Left ventricle myocardium inferior (tissue), 1 donor: ENCODE measurements at places on chromosomes 1 and 21.

DNA sequence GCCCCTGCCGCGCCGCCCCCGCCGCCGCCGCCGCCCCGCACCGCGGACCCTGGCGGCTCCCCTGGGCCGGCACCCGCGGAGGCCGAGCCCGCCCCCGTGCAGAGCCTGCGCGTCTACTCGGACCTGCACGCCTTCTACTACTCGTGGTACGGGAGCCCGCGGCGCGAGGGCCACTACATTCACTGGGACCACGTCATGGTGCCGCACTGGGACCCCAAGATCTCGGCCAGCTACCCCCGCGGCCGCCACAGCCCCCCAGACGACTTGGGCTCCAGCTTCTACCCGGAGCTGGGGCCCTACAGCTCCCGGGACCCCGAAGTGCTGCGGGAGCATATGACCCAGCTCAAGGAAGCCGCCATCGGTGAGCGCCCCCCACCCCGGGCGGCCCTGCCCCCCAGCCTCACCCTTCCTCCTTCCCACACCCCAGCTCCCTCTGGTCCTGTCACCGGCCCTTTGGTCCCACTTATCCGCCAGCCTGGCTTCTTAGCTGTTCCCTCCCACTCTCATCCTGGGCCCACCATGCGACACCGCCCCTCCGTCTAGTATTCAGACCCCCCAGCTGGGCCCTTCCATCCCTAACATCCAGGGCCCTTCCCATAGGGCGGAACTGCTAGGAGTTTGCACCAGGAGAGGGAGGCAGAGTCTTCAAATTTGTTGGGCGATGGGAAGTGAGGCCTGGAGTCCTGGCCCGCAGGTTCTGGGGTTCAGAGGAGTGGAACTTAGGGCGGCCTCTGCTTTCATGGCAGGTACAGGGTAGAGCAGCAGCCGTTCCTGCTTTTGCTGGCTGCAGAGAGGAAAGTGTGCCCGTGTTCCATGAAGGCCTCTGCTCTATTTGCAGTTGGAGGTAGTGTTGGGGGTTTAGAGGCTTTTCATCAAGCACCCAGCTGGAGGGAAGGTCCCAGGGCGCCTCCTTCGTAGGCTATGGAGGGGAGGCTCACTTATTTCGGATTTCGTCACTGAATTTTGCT lies 1.0 kb downstream of the MANEAL start:
- no peak for DNase-seq

DNA sequence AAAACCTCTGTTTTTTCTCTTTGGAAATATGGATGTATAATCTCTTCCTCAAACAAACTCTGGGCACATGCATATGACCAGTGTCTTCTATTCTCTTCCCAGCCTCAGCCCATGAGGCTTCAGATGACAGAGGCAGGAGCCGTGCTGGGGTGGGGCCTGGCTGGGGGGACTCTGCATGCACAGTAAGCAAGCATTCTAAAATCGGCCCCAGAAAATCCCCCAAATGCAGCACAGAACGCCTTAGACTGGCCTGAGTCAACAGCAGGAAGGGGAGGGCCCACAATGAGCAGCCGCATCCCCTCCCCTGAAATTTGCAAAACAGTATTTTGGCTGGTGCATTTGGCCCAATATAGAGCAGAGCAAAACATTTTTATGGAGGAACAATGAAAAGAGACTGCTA lies 47.8 kb downstream of the ITPKB start:
- DNase-seq = no peak

DNA sequence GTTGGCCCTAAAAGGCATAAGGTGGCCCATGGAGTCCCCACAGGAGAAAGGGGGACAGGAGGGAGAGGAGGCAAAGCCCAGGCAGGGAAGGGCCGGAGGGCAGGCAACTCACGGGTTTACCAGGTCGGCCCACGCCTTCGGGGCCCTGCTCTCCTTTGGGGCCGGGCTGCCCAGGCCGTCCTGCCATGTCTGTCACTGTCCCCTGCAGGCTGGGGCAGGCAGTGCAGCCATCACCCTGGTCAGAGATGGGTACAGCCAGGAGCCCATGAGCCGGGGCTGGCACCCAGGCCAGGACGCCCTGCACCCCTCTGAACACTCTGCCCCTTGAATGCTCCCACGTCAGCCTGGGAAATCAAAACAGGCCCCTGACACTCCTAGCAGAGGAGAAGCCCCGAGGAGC lies 19.8 kb downstream of the COL16A1 start:
- DNase-seq = no peak

DNA sequence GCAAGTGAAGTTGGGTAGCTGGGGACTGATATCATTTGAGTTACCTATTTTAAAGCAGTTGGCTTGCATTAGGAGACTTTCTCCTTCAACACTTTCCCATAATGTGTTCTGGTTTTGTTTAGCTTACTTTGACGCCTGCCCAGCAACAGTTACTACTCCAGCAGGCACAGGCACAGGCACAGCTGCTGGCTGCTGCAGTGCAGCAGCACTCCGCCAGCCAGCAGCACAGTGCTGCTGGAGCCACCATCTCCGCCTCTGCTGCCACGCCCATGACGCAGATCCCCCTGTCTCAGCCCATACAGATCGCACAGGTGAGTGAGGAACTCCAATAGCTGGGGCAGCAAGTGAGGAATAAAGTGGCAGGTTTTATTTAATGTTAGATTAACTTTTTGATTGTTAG lies 144.3 kb downstream of the CD247 start:
- DNase-seq = no peak

GRCh38 chr1:2455757-2456156 lies 20.3 kb upstream of the PLCH2 start:
- DNase-seq = no peak

DNA sequence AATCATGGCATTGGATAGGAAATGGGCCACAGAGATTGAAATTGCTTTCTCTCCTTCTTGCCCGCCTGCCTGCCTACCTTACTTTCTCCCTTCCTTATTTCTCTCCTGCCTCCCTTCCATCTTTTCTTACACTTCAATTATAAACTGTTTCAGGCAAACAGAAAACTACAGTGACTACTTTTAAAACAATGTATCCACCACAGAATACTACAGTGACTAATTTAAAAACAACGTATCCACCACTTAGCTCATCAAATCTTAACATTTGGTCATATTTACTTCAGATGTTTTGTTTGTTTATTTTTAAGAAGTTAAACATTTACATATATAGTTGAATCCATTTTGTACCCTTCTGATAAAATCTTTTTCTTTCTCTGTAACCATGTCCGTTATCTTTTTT lies 54.4 kb downstream of the SNRPE start:
- DNase-seq = no peak

- DNase-seq = no peak
Observed at GRCh38 chr1:73593364-73593763, 604.6 kb downstream of the LRRIQ3 start.

DNA sequence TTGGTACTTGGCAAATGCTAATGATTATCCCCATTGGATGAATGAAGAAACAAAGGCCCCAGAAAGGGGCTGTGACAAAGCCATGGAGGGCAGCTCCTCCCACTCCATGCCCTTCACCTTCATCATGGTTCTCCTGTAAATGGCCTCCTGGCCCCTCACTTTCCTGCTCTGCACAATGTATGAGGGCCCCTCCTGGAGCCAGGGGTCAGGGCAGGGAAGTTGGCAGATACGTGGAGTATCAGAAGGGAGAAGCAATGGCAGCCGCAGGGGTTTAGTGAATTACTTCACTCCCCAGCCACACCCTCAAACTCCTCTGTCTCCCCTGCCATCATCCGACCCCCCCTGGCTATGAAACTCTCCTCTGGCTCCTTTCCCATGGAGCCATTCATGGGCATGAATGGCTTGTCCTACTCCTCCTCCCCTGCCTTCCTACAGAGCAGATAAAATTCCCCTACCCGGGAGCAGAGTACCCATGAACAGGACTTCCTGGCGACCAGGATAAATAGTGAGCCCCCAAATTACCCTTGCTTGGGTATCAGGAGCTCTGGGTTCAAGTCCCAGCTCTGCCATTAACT lies 86.3 kb downstream of the CAMK2N1 start:
- no peak for DNase-seq

DNA sequence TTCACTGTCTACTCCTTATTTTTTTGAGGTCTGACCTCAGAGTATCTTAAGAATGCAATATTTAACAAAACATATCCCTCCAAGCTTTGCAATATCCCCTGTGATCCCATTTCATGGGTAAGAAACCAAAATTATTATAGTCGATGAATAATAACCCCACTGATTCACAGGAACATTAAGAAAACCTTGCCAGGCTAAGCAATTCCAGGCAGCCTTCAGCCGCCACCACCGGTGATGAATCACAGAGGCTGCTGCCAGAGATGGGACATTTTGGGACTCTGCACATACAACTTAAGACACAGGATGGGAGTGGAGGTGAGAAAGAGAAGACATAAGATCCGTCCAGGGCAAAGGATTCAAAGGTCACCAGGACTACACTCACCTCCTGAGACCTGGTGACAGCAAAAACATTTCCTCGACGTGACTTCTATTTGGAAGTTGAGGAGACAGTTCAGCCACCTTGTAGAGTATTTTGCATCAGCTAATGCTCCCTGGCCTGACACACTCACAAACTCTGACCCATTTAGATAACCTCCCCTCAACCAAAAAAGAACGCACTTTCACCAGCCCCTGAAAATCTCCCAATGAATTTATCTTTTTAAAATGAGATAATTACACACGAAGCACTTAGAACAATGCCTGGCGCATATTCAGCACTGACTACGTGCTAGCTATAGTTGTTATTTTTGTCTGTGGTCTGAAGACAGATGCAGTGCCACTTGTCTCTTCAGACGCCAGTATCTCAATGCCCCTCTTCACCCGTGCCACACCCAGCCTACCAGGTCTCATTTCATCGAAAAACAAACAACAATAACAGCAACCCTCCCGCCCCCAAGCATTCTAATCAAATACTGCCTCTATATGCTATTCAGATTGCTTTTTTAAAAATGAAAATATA lies 17.8 kb upstream of the OVAAL start:
- no peak for DNase-seq

GRCh38 chr1:21212126-21212525 lies 35.4 kb upstream of the EIF4G3 start:
- DNase-seq = no peak

DNA sequence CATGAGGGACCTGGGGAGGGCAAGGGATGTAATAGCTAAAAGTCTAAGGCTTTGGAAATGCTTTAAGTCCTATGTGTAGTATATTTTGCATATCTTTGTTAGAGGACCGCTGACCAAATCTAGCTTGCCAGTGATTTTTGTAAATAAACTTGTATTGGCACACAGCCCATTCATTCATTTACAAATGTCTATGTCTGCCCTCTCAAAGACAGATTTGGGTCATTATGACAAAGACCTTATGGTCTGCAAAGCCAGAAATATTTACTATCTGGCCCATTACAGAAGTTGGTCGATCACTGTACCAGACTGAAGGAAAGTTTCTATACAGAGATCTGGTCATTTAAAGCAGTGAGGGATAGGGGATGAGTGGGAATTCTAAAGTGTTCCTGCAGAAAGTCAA lies 120.1 kb upstream of the RAVER2 start:
- no peak for DNase-seq

DNA sequence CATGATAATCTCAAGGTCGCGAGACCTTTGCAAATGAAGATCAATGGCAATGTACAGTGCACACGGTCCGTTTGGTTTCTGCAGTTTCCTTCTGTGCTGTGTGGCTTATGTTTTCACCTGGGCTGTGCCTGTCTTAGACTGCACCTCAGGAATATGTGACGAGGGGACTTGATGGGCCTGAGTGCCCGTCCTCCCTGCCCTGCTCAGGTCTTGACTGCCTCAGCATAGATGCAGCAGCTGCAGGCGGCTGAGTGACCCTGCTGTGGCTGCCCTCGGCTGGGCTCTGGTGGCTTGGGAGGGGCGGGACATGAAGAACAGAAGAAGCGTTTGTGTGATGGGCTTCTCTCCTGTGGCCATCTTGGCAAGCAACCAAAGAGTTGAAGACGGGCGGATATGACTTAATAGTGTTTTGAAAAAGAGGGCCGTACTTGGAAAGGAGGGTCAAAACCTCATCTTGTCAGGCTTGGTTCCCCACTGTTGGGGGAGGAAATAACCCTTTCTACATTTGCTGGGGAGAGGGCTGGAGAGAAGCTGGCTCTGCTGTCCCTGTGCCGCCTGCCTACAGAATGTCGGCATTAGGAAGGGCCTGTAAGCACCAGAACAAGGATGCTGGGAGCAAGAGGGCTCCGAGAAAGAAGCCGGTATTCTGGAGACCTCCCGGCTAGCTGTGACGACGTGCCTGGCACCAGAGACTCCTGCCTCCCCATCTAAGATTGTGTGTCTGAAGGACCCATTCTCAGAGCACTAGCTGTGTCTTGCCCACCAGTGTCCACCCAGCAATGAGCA lies 7.1 kb downstream of the MYBPHL start:
- peak; percentile 72 for DNase-seq

- no peak for DNase-seq
Observed at GRCh38 chr21:24023402-24023801, 1583.9 kb downstream of the MRPL39 start.

GRCh38 chr21:28256420-28256831 lies 736.3 kb downstream of the LTN1 start:
- DNase-seq = no peak

- no peak for DNase-seq
Observed at GRCh38 chr1:161182214-161182613, 4.9 kb upstream of the B4GALT3 start.

GRCh38 chr1:21337928-21338572 lies 47.8 kb upstream of the ECE1 start:
- DNase-seq = peak; percentile 90

DNA sequence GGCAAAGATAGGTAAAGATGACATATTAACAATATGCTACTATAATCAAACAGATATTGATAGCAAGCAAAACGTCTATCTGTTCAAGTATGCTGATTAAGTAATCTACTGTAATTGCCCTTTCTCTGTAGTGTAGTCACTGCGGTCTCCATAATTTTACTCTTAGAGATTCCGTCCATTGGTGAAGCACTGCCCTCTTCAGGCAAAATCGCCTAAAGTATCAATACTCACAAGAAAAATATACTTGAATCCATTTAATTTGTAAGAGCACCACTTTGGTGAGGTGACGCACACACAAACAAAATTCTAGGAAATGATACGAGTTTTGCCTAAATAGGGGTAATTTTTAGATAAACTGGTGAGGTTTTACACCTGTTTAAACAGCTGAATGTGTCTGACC lies 434.6 kb upstream of the CHRM3 start:
- DNase-seq = no peak

GRCh38 chr1:234427950-234428646 lies 50.9 kb downstream of the TARBP1 start:
- DNase-seq = no peak

- DNase-seq = peak; percentile 41
Observed at GRCh38 chr1:9717193-9718005, 65.9 kb downstream of the PIK3CD start.

DNA sequence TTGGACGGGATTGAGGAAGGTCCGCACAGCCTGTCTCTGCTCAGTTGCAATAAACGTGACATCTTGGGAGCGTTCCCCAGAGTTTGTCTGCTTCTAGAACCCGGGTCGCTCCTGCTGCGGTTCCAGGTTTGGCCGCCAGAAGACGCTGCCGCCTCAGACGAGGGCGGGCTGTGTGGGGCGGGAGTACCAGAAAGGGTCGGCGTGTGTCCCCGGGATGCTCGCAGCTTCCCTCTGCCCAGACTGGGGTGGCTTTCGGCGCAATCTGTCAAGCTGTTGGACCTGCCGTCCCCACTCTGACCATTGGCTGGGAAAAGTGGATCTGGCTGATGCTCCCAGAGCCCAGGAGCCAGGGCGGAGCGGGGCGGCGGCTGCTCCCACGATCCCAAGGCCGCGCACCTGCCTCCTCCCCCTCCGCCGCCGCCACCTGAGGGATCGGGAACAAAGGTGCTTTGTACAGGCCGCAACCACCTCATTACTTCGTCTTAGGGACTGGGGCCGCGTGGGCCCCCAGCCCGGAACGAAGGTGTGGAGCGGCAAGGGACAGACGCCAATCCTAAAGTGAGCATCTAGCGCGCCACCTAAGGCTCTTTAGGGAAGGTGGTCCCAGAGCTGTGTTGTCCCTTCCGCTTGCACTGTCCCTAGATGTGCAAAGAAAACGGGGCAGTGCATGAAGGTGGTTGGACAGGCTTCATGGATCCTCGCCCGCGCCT lies 683 bp upstream of the EFNA4 start:
- DNase-seq = peak; percentile 55
